ENCODE measurements at places on chromosomes 5 and 9.

DNA sequence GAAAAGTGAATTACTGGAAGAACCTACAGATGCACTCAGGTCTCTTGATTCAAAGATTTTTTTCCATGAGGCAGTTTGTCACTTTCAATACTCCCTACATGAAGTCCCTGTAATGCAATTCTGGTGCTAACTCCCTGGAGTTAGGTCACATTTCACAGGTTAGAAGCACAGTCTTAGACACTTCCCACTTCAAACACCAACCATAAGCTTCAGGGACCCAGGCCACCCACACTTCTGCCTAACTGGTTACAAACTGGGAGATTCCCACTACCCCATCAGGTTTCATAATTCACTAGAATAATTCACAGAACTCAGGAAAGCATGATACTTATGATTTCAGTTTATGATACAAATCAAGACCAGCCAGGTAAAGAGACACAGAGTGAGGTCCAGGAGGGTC, 29.0 kb upstream of the FOXI1 start:
- no peak for DNase-seq

- no peak for DNase-seq
Measured at GRCh38 chr9:100308965-100309564, 43.7 kb downstream of the TEX10 start.

DNA sequence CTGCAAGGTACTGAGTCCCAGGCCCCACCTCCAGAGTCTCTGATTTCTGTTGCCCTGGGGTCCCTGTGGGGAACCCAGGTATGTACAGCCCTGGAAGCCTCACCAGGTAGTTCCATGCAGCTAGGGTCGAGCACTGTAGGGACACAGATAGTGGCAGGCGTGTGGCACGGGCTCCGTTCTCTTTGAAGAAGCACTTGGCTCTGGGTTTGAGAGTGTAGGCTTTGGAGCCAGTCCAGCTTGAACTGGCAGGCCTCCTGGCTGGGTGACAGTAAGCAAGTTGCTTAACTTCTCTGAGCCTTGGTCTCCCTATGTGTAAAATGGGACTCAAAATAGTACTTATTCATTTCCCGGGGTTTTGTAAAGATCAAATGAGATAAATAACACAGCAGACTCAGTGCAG, 5.6 kb downstream of the OLFM1 start:
- no peak for DNase-seq

- DNase-seq, result no peak
Measured at GRCh38 chr5:178357678-178358077, 125.1 kb upstream of the PHYKPL start.

- no peak for DNase-seq
Measured at GRCh38 chr9:92463984-92464383, 18.3 kb downstream of the ASPN start.

GRCh38 chr5:116730706-116731105, 156.1 kb upstream of the SEMA6A start:
- DNase-seq, result no peak

GRCh38 chr5:53378590-53379247, 101.7 kb upstream of the FST start:
- DNase-seq, result no peak

DNA sequence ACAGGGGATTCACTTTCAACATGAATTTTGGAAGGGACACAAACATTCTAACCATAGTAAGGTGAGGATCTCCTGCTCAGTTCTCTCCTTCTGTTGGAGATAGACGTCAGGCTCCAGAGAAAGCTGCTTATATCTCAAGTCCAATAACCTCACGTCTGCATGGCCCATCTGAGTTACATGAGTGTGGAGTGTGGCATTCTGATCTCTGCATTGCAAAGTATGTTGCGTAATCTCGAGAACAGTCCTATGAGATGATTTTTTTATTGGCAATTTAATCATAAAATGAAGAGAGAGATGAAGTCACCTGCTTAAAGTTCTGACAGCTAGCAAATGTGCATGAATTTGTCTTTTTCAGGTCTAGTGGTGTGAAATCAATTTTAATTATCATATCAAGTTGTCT, 118.8 kb downstream of the SLC12A2 start:
- no peak for DNase-seq

DNA sequence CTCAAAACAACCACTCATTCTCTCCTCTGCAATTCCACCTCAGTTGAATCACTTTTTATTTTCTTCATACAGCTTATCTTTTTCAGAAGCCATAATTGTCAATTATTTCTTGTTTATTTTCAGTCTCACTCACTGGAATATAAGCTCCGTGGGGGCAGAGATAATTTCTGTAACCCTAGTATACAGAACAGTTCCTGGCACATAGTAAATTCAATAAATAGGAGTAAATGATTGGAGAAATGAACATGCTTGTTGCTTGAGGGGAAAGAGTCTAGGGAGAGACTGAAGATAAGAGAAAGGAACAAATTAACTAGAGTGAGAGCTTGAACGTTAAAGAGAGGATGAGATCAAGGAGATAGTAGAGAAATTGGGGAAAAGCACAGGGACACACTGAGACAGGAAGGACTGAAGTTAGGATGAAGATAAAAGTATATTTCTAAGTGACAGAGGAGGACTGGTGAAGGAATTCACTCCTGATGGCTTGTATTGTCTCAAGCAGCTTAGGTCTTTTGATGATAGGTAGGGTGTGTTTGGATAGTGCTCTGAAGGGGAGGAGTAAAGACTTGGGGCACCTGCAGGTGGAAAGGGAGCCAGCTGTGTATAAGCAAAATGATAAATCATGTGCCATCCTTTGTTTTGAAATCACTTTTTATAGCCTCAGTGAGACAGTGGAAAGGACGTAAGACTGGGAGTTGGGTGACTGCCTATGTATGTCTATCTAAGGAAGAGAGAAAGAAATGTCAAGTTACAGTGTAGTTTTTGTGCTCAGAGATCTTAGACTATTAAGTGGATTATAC, 2.2 kb downstream of the NAA35 start:
- DNase-seq, result no peak

All from stimulated activated naive CD4-positive, alpha-beta T cell (primary cell).